ENCODE measurements at places on chromosomes 13 and 19.

DNA sequence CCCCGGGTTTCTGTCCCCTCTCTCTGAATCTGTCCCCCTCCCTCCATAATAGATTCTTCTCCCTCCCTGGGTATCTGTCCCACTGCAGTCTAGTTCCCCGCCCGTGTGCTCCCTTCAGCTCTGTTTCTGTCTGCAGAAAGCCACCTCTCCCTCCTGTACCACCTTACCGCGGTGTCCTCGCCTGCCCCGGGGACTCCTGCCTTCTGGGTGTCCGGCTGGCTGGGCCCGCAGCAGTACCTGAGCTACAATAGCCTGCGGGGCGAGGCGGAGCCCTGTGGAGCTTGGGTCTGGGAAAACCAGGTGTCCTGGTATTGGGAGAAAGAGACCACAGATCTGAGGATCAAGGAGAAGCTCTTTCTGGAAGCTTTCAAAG is 1.3 kb downstream of the FCGRT start:
- no peak for DNase-seq

DNA sequence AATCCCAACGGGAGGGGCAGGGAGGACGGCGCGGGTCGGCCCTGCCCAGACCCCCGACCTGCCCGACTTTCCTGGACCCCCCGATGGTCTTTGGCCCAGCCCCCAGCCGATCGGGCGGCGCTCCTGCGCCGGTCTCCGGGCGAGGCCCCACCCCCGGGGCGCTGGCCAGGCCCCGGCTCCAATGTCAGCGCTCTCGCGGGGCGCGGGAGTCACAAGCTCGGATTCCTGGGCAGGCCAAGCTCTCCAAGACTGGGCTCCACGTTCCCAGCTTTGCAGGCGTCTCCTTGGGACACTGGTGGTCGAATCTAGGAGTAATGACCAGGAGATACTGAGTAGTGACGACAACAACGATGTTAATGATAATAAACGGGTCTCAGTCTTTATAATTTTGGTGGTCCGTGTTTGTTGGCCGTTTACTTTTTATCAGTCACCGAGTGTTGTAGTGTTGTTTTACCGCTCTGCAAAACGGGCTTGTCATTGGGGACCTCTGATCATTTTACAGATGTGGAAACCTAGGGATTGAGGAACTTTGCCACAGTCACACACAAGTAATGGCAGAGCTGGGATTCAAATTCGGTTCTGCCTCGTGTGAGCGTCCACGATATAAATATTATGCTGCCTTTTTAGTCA is 545 bp downstream of the RAD23A start:
- DNase-seq = peak; percentile 93

DNA sequence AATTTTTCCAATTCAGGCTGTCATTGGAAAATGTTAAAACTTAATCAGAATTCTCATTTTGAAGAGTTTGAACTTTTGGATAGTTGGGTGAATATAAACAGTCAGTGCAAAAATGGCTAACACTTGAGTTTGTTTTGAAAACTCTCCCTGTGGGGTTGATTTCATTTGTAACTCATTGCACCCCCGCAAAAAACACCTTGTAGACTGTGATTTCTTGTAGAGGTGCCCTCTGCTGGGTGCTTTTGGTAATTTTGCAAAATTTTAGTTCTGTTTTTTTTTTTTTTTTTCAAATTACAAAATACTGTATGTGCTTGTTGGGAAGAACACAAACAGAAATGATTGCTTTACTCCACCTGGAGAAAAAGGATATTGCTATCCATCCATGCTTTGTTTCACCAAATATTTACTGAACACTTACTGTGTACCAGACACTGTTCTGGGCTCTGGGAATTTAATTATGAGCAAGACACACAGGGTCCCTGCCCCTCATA is 28.2 kb upstream of the GPI start:
- peak; percentile 17 for DNase-seq

DNA sequence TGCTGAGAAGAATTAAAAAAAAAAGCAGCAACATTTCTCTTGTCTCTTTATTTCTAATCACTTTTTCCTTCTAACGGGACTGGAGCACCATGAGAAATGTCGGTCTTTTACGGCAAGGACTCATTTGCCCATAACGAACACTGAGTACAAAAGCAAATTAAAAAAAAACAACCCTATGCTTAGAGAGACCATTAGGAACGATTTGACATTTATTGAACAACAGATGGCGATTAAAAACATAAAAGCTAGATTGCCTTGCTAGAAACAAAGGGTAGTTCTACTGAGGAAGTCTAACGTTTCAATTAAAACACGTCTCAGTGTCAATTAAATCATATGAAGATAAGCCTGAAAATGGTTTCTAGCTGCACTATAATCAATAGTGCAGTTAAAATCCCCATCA is 51.1 kb downstream of the OLFM4 start:
- DNase-seq = no peak

DNA sequence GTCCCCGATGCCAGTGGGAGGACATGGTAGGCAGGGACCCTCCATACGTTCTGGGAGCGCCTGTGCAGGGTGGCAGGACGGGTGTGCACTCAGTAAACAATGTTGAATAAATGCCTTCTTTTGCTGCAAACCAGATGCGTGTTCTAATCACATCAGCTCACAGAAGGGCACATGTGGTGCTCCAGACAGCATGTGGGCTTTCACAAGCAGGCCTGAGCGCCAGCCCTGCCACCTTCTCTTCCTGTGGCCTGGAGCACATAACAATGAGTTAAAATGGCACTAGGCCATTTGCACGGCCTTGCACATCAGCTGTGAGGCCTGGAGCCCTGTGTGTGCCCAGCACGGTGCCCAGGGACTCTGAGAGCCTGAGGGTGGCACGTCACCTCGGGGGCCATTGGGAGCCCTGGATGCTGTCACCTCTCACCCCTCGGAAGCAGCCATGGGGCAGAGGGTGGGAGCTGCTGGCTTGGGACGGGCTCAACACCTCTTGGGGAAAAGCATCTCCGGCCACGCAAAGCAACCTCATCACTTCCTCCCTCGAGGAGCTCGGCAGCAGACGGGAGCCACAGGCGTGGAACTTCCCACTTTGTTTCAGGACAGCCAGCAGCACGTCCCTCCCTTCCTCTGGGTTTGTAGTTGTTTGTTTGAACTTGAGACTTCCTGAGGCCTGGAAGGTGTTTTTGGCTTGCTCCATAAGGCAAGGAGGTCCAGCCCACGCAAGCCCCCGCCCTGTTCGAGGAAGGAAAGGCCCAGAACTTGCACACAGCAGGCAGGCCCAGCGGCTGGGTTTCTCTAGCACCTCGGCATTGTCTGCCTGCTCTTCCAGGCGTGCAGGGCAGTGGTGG is 9.8 kb downstream of the MCF2L start:
- DNase-seq = no peak

GRCh38 chr19:37309834-37310575 is 60.9 kb upstream of the ZNF527 start:
- DNase-seq = no peak

DNA sequence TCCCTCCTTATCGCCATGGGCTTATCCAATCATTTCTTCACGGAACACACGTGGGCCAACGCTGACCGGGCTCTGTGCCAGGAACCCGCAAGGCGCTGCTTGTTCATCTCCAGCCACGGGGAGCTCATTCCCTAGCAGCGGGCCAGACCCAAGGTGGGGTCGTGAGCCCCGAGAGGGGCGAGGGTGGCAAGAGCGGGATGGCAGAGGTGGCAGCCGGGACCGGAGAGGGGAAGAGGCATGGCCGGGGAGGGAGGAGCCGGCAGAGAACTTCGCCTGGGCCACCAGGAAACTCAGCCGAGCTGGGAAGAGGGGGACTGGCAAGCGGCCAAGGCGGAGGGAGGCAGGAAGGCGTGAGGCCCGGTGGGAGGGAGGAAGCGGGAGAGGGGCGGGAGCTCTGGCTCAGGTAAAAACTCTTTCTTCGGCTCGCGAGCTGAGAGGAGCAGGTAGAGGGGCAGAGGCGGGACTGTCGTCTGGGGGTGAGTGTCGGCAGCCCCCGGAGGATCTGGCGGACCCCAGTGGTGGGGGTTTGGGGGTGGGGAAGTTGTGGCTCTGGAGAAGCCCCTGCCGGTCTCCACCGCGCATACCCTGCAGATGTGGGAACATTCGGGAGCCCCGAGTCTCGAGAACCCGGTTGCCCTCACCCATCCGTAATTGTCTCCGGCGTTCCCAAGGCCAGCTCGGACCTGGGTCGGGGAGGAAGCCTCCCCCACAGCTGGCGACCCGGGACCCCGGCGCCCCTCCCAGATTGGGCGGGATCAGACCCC is at the start of gene B3GNT3:
Gene B3GNT3, plus strand, starts transcription at position 408 of the 764 bp plus-strand sequence. CDS start 12,670 bp downstream, outside the sequence.
- no peak for DNase-seq

GRCh38 chr13:63208826-63209225 is 1793.2 kb upstream of the PCDH20 start:
- DNase-seq = no peak

- no peak for DNase-seq
Observed at GRCh38 chr13:60645676-60646075, 248.7 kb downstream of the TDRD3 start.

GRCh38 chr19:3986260-3987041 is 1.2 kb upstream of the EEF2 start:
- peak; percentile 78 for DNase-seq

All from ELF-1 (cell line).